Astrocyte (in vitro differentiated cells and primary cell): ENCODE measurements at places on chromosomes 7 and 10. TPM values are rescaled to one million over a fixed set of nuclear protein-coding genes. Genes with fewer than 3 reads are reported as not detected.

The ZNF503 gene
- total RNA-seq: 11.1 and 11.9 TPM in 2 replicates

DNA sequence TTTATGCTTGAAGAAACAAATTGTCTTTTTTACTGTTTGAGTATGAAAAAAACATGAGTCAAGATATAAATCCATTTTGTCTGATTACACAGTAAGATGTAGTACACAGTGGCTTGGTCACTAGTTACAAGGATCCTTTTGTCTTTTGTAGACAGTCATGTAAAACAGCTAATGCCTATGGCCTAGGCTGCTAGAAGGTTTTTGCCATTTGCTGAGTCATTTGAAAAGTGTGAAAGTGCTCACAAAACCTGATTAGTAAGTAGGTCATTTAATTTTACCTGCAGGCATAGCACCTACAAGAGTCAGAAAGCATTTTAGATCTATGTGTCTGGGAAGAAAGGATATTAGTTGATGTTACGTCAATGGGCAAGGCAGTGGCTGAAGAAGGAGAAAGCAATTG, 819.4 kb downstream of the MAGI2 start:
- no peak overlapping the region for H3K4me3 ChIP-seq
- H3K4me1 ChIP-seq: no peaks in the 10 kb centered on the region
- H3K27ac ChIP-seq: no peak overlapping the region
- no peaks in the 10 kb centered on the region for H3K27me3 ChIP-seq

The SLC37A3 gene
- total RNA-seq: 68.2 and 71.0 TPM in 2 replicates

DNA sequence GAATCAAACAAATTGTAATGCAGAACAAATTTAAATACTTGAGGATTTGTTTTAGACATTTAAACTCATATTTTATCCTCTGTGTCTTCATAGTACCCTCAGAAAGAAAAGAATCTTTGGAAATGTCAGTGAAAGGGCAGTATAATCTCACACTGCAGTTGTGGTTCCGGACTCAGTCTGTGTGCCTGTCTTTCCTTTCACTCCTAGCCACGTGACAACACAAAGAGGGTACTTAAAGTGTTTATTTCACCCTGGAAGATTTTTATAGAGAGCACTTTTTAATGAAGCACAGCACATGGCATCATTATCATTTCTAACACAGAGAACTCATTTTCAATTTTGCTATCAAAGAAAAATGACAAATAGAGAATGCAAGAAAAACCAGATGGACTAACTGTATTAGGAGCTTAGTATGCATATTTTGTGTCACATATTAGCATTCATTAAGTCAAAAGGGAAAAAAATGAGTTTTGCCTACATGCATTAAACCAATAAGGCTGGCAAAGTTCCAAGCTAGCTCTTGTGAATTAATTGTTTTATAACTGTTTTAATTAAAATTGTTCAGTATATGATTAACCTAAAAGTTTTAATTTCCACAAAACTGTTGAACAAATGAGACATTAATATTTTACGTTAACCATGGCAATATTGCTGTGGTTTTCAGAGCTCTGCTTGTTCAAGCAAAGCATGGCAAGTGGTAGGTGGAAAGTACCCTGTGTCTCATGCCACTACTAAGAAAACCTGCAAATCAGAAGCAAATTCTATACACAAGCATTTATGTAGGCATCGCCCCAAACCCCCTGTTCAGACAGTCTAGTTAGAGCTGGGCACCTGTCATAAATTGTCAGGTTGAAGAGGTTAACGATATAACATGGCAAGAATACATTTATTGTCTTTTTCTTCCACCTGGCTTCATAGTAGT, 65.9 kb downstream of the AUTS2 start:
- no peak overlapping the region for H3K4me3 ChIP-seq
- H3K4me1 ChIP-seq: no peaks in the 10 kb centered on the region
- H3K36me3 ChIP-seq: no peaks in the 10 kb centered on the region
- H3K27ac ChIP-seq: no peak overlapping the region
- no peaks in the 10 kb centered on the region for H3K27me3 ChIP-seq
- DNase-seq: no peak

The CYP3A7 gene
- not detected in 2 replicates for total RNA-seq

DNA sequence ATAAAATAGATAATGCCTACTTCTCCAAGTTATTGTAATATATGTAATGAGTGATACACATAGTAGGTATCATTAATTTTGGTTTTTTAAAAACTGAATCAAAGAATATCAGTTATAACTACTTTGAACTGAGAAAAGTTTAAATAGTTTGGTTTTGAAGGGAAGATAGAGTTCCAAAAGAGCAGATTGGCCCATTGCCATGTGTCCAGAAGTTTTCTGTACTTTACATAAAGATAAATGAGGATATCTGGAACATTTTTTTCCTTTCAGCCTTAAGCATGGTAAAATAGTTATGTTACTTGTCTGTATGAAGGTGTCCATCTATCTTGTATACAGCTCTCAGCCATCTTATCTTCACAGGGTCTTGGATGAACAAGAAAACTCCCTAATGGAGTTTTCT, 97.9 kb upstream of the MXI1 start:
- no peaks in the 10 kb centered on the region for H3K27me3 ChIP-seq
- peaks cover 8% of the 10 kb centered on the region for H3K36me3 ChIP-seq
- no peak overlapping the region for H3K27ac ChIP-seq
- H3K4me1 ChIP-seq: no peaks in the 10 kb centered on the region
- DNase-seq: no peak

The MEOX2 gene
- not detected in 2 replicates for total RNA-seq

The PNLIPRP2 gene
- not detected in 2 replicates for total RNA-seq
